ENCODE measurements at places on chromosomes 5 and 9.

DNA sequence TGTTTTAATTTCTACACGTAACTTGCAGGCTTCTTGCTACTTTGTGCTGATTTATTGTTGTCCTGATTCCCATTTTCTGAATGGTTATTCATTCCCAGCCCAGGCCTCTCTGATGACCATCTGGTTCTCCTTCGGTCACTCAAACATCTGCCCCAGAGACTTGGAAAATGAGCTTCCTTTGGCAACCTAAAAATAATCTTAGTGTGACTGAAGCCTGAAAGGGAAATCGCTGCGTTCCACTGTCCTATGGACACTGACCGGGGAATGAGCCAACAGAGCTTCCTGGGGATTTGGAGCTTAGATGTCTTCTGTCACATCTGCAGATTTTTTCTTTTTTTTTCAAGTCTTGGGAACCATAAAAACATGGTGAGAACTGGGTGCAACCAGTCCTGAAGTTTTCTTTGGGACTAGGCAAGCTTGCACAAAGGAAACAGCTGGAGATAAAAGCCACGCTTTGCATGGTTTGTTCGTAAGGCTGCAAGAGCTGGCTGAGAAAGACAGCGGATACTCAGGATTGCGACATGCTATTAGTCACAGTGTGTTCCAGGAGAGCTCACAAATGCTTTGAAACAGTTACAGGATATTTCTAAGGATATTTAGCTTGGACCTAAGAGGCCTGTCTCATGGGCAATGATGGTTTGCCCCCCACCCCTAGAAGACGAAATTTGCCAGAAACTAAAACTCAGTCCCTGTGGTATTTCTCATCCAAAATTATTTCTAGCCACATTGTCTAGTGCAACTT is 146.2 kb downstream of the GOLPH3 start:
- no peak for DNase-seq

- no peak for DNase-seq
Measured at GRCh38 chr5:38714703-38715355, 131.0 kb upstream of the OSMR start.

DNA sequence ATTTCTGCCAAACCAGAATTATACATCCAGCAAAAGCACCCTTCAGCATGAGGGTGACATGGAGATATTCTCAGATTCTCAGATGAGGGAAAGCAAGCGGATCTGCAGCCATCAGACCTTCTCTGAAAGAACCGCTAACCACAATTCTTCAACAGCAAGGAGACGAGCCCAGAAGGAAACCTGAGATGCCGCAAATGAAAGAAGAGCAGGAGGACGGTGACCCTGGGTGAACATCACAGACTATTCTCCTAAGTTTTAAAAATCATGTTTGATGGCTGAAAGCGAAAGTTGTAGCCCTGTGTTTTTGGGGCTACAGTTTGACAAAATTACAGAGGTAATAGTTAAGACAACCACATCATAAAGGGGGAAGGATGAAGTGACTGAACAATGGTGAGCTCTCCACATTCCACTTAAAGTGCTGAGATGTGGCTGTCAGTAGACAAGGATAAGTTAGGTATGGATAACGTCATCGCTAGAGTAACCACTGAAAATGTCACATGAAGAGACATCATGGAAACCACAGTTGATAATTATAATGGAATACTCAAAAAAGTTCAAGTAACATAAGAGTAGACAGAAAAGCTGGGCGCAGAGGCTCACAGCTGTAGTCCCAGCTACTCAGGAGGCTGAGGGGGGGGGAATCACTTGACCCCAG is 31.5 kb upstream of the NSMF start:
- DNase-seq = no peak

- no peak for DNase-seq
Measured at GRCh38 chr5:105350486-105351140, 1788.0 kb upstream of the NUDT12 start.

GRCh38 chr9:95581900-95582299 is 65.1 kb upstream of the PTCH1 start:
- DNase-seq = no peak

GRCh38 chr9:108517651-108518365 is 338.0 kb downstream of the ACTL7B start:
- DNase-seq = no peak

- no peak for DNase-seq
Measured at GRCh38 chr5:9483243-9483642, 62.6 kb downstream of the SEMA5A start.

GRCh38 chr5:110386782-110387181 is 339.7 kb downstream of the TMEM232 start:
- DNase-seq = peak; percentile 68

DNA sequence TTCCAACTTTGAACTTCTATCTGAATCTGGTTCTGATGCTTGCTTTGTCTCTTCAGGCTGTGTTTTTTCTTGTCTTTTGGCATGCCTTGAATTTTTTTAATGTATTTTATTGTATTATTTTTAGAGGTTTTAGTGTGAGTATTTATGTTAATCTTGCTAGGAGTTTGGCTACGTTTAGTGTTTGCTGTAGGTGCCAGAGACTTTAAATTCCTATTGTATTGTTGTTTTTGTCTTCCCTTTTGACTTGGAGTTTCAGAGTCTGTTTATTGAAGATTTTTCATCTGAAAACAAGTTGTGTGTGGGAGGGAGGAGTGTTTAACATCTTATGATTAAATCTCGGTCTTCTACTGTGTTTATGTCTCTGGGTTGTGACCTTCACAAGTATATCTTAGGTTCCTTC is 956.8 kb downstream of the TLE1 start:
- DNase-seq = no peak

- no peak for DNase-seq
Measured at GRCh38 chr5:135458921-135459331, 6.8 kb upstream of the TIFAB start.
